Stimulated activated CD4-positive, alpha-beta T cell treated with anti-CD3 and anti-CD28 coated beads, Interleukin-1b, Interleukin-23, amount 100 ng/mL, for 48 hours (primary cell): ENCODE measurements at places on chromosomes 13 and 19.
A peak's percentile ranks its signal among the peaks of the same experiment; 100 is the strongest.

GRCh38 chr13:23871616-23872220 is 17.5 kb downstream of the MIPEP start:
- DNase-seq, result no peak

DNA sequence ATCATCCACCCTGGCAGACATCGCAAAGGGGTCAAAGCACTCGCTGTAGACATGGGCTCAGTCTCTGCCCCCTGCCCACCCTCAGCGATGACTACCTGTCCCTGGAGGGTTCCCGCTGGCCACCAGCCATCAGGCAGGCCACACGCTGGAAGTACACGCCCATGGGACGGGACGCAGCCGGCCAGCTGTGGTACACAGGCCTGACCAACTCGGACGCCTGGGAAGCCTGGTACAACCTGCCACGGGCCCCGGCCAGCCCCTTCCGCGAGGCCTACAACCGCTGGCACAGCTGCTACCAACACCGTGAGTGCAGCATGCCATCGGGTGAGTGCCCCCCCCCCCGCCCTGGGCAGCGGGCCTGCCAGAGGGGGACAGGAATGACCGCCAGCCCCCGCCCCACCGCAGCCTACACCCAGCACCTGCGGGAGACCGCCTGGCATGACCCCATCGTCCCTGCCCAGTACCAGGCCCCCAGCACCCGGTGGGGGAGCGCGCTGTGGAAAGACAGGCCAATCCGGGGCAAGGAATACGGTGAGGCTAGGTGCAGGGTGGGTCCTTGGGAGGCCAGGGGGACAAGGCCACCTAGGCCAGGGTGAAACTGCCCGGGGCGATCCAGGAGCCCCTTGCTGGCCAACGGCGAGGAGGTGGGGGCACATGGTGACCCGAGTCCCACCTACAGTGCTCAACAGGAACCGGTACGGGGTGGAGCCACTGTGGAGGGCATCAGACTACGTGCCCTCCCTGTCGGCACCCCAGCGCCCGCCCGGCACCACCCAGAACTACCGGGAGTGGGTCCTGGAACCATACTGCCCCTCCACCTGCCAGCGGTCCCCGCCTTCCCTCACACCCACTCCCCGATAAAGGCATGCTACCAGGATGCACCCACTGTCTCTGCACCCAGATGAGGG is 4.4 kb downstream of the TEKTIP1 start:
- DNase-seq, result no peak

DNA sequence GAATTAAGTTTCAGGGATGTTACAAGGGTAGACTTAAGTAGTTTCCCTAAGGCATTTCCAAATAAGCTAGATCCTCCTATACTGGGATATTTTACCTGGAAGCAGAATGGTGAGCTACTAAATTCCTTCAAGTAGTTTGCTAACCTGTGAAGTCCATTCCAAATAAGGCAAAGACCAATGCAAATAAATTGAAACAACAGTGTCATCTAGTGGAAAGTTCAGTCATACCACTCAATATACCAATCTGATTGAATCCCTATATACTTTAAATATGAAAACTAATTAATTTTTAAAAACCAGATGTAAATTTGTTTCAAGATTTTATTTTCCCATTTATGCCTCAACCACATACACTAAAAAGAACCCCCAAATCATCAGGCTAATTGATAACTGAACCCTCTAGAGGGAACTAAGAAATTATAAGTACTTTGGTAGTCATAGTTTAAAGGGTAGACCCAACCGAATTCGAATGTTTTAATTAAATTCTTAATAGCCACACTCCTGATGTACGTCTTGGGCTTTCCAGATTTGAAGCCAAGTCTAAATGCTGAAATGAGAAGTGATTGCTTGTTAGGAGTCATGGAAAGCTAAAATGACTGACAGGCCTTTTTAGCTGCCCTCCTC is 223.7 kb downstream of the TBC1D4 start:
- DNase-seq, result no peak

DNA sequence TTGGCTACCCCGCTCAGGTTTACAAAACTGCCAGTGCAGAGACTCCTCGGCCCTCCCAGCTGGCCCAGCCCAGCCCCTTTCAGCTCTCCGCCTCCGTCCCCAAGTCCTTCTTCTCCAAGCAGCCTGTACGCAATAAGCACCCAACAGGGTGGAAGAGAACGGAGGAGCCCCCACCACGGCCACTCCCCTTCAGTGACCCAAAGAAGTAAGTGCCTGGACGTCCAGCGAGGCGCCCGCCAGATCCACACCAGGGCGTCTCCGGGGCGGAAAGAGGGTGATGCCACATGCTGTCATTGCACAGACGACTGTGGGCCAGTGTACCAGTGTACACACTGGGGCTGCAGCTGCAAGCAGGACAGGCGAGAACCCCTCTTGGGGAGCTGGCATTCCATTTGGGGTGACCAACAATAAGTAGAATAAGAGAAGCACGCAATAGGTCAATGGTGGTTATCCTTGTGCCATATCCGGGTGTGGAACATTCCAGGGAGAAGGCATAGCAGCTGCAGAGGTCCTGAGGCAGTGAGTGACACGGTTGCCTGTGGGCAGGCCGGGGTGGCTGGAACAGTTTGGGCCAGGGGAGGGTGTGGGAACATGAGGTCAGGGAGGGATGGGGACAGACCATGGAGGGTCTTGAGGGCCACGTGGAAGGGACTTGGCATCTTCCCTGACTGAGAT is 41.3 kb downstream of the DPF1 start:
- DNase-seq, result no peak

DNA sequence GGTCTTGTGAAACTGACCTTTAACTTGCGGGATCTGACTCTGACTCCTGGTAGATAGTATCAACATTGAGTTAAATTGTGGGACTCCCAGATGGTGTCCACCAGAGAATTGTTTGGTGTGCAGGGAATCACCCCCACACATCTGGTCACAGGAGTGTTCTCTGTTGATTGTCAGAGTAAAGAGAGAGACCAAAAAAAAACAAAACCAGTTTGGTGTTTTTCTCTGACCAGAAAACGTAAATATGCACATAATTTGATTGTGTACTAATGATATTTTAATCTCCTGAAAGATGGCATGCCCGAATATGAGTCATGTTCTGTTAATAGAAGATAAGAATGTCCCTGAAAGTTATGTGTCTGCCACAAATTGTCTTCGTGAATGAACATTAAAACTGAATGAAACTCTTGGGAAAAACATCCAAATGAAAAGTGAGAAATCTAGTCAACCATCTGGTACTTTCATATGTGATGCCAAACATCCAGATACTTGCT is 118.5 kb upstream of the GPC6 start:
- no peak for DNase-seq

DNA sequence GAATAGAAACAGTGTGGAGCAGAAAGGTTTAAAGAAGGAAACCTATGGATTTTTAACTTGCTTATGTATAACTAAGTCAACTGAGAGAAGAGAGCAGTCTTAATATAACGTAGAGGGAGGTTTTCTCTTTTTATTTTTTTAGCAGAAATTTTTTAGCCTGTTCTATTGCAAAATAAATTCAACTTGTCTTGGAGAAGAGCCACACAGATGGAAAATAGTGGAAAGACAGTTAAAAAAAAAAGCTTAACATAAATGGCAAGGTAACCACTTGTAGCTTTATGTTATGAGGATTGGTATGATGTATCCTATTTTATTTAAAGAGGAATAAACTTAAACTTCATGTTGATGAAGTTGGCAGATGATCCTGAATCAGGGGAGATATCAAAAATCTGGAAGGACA is 312.4 kb downstream of the SHISA2 start:
- DNase-seq, result no peak

DNA sequence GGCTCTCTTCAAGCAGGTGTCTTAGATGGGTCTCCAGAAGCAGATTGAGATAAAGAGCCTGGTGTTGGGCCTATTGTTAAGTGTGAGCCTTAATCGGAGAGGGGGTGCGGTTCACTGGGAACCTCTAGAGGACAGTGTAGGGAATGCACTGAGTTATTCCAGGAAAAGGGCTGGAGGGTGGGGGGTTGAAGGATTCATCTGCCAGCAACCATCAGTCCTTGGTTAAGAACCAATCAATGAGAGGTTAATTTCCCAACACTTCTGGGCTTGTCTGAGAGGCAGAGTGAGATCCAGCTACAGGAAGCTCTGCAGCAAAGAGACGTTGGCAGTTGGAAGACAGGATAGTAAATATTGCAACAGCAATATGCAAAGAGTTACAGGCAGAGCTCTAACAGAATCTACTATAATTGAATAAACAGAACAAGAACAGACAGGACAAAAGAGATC is 28.7 kb downstream of the CYP4F2 start:
- DNase-seq, result peak; percentile 25

GRCh38 chr13:22561581-22561980 is 619.2 kb upstream of the SGCG start:
- DNase-seq, result no peak
